ENCODE measurements at places on chromosomes 16 and 17.

DNA sequence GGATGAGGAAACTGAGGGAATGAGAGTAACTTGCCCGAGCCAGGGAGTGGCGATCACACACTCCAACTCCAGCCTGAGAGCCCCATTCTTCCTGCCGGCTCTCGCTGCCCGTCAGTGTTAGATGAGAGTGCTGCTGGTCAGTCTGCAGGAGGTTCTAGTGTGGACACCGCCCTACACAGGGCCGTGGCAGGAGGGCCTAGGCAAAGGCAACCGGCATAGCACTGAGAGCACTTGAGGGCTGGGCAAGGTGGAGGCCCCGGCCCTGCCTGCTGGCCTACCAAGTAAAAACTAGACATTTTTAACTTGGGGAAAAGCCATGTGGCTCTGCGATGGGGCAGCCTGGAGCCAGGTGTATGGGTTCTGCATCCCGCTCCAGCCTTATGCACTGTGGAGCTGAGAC, 354.8 kb downstream of the SEC14L1 start:
- DNase-seq: no peak

DNA sequence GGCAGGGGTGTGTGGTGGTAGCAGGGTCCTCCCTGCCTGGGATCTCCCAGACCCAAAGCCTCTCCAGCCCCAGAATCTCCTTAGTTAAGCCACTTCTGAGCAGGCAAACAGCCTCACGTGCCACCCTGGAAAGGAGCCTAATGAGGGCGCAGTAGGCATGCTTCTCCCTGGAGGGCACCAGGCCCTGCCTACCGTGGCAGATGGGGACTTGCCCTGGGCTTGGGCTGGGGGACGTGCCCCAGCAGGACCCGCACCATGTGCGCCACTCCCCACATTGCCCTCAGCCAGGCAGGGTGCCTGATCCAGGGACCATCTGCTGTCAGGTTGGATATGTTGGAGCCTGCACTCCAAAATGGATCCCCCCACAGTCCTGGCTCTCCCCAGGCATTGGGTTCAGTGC, 14.2 kb downstream of the FAM83G start:
- DNase-seq: no peak

DNA sequence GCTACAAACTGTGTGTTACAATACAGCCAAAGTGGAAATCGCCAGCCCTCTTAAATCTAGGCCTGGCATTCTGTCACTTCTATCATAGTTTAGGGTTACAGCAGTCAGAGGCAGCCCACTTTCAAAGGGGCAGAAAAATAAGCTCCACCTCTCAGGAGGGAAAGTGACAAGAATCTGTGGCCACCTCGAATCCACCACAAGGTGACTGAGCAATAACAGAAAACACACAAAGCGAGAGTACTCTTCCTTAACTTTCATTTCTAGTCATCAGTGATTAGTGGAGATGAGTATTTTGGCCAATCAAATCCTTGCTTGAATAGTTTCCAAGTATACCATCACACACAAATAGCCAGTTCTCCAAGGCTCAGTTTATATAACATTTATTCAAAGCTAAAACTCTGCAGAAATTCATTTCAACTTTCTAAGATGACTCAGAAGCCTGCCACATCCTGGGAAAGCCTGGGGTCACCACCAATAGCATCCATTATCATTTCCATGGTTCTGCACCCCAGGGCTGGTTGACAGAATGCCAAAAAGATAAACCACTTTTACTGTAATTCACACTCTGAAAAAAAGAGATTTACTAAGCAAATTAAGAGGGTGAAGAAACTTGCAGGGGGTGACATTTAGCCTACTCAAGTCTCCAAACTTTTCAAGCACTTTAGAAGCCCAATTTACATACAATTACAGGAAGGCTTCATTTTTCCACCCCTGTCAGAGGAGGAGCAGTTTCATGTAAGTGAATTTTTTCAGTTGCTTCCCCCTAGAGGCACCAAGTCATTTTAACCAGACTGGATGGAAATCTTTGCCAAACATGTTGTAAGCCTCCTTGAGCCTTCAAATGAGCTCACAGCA, 66.8 kb downstream of the SALL1 start:
- no peak for DNase-seq

DNA sequence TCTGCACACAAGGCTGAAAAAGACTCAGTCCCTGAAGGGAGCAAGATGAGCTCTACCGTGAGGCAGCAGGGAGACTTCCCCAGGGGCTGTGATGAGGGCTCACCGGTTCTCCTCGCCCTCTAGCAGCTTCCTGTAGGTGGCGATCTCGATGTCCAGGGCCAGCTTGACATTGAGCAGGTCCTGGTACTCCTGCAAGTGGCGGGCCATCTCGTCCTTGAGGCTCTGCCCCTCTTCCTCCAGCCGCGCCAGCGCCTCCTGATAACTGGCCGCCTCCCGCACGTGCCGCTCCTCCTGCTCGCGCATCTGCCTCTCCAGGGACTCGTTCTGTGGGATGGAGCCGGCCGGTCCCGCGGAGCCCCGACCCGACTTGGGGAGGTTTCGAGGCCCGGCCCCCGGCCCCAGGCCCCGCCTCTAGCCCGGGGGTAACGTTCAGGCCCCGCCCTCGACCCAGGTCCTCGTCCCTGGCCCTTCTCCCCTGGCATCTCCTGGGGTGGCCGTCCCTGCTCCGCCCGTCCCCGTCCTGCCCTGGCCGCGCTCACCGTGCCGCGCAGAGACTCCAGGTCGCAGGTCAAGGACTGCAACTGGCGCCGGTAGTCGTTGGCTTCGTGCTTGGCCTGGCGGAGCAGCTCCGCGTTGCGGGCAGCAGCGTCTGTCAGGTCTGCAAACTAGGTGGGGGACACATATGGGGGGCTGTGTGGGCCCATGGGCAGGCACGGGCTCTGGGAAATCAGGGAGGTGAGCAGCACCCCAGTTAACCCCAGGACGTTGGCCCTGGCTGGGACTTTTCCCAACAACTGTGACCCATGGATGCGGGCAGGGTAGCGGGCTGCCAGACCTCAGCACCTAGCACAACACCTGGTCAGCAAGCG, 3.9 kb downstream of the GFAP start:
- peak; percentile 26 for DNase-seq

- no peak for DNase-seq
These were observed 361.4 kb upstream of the C16orf82 start for GRCh38 chr16:26705346-26705745.

GRCh38 chr16:22942811-22943210, 128.8 kb downstream of the HS3ST2 start:
- DNase-seq: no peak

GRCh38 chr16:68590201-68590994, 51.3 kb downstream of the ZFP90 start:
- DNase-seq: no peak

DNA sequence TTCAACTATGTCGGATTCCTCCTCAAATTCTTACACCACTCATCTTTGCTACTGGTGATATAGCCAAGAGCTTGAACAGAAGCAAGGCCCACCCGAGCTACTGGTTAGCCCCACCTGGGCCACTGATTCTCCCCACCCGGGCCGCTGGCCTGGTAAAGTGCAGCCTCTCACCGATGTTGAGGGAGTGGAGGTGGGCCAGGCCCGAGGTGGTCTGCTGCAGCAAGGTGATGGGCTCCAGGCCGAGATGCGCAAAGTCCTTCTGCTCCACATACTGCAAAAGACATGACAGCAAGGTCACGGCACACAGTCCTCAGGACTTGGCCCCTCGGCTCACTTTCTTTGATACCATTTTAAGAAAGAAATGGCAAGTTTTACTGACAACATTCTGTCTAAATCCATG, 32.7 kb upstream of the ICAM2 start:
- no peak for DNase-seq

- DNase-seq: no peak
These were observed 174.9 kb downstream of the SEC14L1 start for GRCh38 chr17:77315551-77316190.

- no peak for DNase-seq
These were observed 55.4 kb downstream of the ABAT start for GRCh38 chr16:8729779-8730334.

GRCh38 chr16:46702030-46702429, 12.6 kb downstream of the ORC6 start:
- no peak for DNase-seq

- DNase-seq: no peak
These were observed 416.4 kb downstream of the CDH11 start for GRCh38 chr16:64705443-64705842.

DNA sequence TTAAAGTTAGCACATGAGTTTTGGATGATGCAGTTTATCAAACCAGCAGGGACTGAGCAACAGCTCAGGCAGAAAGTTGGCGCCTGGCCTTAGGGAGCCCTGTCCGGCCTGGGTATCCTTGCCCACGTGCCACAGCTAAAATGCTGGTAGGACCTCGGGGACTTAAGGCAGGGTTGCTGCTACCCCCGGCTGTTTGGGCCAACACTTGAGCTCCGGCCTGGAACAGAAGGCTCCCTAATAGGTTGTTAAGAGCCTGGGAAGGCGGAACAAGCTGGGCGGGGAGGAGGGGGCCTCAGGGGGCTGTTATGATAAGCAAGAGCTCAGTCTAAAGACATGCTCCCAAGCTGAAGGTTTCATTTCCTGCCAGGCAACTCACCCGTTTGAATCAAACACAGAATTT, 39.7 kb downstream of the CUEDC1 start:
- peak; percentile 20 for DNase-seq

DNA sequence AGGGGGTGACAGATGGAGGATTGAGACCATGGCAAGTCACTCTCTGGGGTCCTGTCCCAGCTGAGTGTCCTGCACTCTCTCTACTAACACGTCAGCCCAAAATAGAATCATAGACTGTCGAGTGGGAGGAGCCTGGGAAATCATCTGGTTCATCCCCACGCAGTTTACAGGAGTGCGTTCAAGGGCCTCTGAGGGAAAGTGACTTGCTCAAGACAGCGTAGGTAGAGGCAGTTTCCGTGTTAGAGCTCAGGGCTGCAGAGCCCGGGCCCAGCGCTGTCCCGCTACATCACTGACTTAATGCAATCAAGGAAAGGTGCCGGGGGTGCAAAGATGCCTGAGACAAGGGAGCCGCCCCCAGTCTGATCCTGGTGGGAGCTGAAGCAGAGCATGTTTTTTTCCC, 10.3 kb downstream of the GSG1L2 start:
- DNase-seq: no peak

DNA sequence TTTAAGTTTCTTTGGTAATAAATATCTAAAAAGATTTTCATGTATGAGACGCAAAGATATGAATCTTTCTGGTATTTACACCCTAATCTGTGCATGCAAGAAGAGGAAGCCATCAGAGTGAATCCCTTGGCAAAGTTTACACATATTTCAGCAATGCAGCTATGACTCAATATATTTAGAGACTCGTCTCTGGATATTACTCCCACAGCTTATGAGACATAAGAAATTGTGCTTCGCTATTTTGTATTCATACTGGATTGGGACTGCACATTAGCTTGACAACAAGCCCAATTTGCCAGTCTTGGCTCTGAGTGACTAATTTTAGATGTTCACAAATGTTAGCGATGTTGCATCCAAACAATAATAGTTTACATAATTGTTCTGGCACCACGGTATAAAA, 532.0 kb downstream of the CDH11 start:
- no peak for DNase-seq

- peak; percentile 49 for DNase-seq
These were observed 27.8 kb downstream of the MARCHF10 start for GRCh38 chr17:62780269-62780668.

DNA sequence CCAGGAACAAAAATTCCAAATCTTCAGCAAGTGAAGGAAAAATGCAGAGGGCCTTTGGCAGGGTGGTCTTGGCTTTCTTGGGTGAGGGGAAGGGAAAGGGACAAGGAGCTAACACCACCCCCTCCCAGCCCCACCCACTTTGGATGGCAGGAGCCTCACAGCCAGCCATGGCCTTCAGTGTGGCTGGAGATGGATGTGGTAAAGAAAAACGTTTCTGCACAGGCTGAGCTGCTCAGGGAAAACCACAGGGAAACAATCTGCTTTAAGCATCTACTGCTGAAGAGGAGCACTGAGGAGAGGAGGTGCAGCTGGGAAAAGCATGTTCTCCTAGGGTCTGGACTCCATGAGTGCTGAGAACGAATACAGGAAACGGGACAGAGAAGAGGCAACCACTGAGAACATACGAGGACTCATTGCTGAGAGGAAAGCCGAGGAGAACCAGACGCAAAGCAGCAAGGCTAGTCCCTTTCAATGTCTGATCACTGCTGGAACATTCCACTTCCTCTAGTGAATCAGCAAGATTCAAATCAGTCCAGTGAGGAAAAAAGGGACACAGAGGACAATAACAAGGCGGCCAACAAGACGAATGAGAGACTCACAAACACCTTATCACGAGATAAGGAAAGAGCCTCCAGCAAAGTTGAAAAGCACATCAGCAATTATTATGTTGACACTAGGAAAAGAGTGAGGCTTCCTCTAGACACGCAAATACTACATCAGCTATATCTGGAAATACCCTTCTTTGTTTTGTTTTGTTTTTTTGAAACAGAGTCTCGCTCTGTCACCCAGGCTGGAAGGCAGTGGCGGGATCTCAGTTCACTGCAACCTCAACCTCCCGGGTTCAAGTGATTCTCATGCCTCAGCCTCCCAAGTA, 41.7 kb downstream of the ZZEF1 start:
- DNase-seq: no peak

DNA sequence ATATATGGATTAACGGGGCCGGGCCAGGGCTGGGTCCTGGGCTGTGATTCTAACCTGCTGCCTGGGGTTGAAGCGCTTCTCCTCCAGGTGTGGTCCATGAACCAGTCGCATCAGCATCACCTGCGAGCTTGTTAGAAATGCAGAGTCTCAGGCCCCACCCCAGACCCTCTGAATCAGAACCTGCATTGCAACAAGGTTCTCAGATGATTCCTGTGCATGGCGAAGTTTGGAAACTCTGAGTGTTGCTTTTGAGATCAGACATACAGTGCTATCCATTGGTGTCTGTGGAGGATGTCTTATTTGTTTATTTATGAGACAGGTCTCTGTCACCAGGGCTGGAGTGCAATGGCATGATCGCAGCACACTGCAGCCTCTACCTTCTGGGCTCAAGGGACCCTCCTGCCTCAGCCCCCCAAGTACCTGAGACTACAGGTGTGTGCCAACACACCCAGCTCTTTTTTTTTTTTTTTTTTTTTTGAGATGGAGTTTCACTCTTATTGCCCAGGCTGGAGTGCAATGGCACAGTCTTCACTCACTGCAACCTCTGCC, 99.8 kb downstream of the PITPNC1 start:
- DNase-seq: no peak

DNA sequence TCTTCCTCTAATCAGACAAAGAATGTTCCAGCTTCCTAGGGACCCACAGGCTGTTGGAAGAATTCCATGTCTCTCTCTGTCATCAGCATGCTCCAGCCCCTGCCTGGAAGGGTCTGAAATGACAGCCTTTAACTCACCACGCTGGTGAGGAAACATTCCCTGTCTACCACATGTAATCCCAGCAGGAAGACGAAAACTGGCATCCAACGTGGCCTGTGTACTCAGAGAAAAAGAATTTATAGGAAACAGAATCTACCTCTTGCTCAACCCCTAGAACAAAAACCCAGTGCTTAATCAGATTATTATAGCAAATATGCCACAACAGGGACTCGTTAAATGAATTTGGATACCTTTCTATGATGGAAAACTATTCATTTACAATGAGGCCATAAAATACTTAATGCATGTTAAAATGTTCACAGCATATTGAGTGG, 147.3 kb upstream of the FOXF1 start:
- DNase-seq: no peak

DNA sequence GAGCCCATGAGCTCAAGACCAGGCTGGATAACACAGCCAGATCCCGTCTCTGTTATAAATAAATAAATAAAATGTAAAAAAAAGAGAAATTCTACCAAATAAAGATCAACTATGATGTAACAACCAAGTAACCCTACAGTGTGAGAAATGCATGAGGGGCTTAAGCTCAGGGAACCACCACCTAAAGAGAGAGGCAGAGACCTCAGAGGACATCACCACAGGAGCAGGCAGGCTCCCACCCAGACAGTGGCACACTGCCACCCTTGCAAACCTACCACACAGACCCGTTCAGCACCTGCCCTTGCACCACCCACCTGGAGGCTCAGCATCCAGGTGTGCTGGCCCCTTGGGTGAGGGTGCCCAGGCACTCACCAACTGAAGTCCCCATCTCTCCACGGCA, 45.6 kb downstream of the ANKRD11 start:
- no peak for DNase-seq

All from DMS79 treated with DMSO at 0.1 percent for 48 hours (cell line).